ENCODE measurements at places on chromosomes 3 and 15.

GRCh38 chr15:25247407-25248038 lies 191.3 kb downstream of the UBE3A start:
- no peak for DNase-seq

DNA sequence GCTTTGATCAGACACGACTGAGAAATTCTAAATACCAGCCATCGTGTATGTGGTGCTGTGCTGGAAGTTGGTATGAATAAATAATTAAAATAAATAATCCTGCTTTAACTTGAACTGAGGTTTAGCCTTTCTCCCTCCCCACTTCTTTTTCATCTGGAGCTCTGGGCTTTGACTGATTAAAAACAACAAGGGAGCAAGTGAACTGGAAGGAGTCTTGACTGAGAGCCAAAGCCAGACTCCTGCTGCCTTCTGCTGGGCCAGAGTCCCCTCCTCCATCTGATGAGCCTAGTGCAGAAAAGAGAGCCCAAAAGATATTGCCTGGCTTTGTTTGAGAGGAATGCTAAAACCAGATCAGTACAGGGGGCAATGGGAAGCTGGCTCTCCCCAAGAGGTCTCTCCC lies 96.0 kb downstream of the CCNL1 start:
- no peak for DNase-seq

DNA sequence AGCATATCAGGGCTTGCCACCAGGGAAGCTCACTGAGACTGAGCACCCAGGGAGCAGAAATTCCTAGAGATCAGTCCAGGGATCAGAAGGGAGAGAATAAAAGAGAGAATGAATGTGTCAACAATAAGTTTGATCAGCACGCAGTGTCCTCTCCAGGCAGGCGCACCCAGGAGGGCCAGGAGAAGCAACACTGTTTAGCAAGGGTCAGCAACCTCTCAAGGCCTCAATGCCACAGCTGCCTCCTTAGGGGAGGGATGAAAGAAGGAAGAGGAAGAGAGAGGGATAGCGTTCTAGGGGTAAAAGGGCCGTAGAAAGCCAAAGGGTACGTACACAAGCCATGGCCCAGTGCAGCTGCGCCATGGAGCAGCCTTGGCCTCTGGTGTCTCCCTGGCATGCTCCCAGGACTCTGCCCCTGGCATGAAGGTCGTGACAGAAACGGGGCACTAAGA lies 399.8 kb downstream of the SHQ1 start:
- no peak for DNase-seq

GRCh38 chr3:46321461-46322104 lies 32.3 kb upstream of the CCR2 start:
- no peak for DNase-seq

DNA sequence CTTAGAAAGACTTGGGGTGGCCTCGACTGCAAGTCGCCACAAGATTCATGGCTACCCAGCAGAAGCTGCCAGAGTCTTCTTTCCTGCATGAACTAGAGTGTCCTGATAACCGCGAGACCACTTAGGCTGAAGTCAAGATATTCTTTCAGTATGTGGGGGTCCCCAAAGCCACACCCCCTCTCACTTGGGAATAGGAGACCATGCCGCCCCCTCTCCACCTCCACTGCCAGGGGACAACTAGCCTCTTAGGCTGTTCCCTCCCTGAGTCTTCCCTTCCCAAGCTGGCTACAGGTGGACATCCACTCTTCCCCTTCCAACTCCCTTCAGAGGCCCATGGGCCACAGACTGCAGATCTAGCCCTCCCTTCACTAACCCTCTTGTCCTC lies 1.3 kb upstream of the CCDC12 start:
- DNase-seq, result no peak

GRCh38 chr3:113783463-113783862 lies 36.6 kb downstream of the ATP6V1A start:
- peak; percentile 95 for DNase-seq

DNA sequence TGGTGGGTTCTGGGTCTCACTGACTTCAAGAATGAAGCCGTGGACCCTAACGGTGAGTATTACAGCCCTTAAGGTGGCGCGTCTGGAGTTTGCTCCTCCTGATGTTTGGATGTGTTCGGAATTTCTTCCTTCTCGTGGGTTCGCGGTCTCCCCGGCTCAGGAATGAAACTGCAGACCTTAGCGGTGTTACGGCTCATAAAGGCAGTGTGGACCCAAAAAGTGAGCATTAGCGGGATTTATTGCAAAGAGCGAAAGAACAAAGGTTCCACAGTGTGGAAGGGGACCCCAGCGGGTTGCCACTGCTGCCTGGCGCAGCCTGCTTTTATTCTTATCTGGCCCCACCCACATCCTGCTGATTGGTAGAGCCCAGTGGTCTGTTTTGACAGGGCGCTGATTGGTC lies 420.5 kb upstream of the BCHE start:
- no peak for DNase-seq

- DNase-seq, result no peak
Measured at GRCh38 chr3:46413951-46414350, 6.9 kb downstream of the CCRL2 start.

DNA sequence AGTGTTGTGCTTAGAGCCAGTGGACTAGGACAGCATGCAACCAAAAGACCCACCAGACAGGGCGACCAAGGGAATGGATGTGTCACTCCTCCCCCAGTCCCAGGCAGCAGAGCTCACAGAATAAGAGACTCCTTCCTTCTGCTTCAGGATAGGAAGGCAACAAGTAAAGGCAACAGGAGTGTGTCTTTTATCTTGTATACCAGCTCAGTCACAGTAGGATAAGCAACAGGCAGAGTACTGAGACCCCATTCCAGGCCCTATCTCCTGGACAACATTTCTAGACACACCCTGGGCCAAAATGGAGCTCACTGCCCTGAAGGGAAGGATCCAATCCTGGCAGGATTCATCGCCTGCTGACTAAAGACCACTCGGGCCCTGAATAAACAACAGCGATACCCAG lies 25.0 kb downstream of the PDCD10 start:
- DNase-seq, result no peak

DNA sequence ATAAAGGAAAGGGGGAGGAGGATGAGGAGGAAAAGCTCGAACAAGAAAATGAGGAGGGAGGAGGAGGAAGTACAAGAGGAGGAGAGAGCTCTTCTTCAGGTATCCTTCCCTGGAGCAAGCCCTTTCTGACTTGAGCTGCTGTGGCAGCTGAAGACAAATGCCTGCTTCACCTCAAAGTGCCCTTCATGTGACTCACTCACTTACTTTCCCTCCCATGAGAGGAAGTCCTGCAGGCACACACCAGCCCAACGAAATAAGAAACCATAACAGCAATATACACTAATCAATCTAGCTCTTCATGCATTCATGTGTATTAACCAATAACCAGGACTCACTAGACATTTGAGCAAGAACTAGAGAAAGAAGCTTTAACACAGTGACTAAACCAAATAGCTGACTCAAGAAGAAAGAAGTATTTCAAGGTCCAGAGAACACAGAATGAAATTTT lies 251.9 kb downstream of the IGSF11 start:
- no peak for DNase-seq

DNA sequence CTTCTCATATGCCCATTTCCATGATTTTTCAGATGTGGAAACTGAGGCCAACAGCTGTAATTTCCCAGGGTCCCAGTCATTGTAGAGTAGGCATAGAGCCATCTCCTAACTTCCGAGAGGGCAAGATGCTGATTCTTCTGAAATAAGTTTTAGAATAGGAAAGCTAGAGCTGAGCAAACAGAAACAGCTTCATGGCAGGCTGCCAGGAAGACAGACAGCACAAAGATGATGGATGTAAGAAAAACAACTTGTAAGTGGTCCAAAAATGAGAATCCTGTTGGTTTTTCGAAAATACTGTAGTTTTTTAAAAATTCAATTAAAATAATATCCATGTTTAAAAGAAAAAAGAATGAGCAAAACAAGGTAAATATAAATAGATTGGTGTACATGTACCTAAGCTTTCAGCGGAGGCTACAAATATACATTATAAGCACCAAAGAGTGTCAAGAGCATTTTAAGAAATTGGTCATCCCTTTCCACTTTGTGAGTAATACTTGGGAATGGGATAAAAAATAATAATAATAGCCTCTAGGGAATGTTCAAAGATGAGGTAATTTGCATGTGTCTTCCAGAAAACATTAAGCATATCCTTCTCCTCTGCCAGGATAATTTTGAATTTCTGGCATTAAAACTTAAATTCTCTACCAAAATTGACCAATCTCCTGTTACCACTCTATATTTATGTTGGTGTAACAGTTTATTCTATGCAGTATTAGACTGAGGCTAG lies 406.6 kb downstream of the MECOM start:
- DNase-seq, result no peak

DNA sequence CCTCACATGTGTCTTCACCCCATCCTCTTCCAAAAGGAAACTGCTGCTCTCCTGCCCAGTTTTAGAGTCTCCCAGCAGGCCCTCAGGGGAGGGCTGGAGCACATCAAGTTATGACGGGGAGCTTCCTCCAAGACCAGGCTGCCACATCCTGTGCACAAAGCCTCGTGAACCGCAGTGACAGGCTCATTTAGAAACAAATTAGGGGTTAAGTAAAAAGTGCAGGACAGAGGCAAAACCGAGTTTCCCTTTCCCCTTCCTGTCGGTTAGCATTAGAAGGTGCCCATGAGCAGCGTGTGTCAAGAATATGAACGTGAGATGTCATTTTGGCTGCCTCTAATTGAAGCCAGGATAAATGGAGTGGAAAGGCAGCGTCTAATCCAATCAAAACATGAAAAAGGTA lies 199.7 kb downstream of the ARRDC4 start:
- no peak for DNase-seq

GRCh38 chr15:73936181-73936580 lies 9.9 kb downstream of the LOXL1 start:
- no peak for DNase-seq

DNA sequence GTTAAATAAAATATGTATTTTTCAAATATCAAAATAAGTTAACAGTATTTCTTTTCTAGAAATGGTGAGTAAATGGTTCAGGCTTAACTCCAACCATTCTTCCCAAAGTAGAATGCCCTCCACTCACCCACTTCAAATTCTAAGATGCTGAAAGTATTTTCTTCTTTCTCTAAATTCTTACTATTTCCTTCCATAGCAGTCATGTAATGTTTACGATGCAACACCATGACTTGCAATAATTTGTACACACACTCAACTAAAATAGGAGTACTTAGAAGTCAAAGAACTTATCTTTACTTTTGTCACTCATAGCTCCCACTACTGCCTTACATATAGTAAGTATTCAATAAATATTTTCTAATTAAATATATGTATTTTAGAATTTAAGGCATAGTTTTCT lies 65.0 kb downstream of the AQR start:
- no peak for DNase-seq

DNA sequence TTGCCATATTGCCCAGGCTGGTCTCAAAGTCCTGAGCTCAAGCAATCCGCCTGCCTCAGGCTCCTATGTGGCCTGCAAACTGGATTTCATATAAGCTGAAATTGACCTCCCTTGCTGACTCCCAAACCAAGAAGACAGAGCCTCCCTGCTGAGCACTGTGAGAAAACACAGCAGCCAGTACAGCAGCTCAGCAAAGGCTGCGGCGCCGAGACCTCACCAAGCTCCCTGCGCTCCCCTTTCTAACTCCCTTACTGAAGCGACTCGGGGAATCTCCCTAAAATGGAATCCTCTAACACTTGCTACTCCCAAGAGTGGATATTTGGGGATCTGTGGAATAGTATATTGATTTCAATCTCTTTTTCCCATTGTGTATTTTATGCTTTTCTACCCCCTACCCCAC lies 34.6 kb downstream of the MUC20 start:
- no peak for DNase-seq

- DNase-seq, result no peak
Measured at GRCh38 chr15:90957031-90957790, 2.5 kb downstream of the RCCD1 start.

GRCh38 chr15:66593219-66593780 lies 27.5 kb upstream of the LCTL start:
- DNase-seq, result no peak

DNA sequence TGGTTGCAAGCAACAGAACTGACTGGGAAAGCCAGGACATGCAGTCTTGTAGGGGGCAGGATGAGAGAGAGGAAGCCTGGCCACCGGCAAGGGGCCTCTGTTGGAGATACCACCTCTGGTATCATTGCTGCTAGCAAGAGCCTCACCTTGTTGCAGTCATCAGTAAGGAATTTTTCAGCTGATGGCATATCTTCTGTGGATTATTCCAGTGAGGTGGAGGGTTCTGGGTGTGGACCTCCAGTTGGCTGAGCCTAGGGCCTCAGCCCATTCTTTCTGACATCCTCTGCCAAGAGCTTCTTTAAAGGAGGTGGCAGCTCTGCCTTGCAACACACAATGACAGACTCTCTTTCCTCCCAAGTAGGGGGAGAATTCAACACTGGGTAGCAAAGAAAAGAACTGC lies 128.9 kb downstream of the AQP9 start:
- no peak for DNase-seq

- DNase-seq, result no peak
Measured at GRCh38 chr3:72070005-72070404, 285.1 kb upstream of the PROK2 start.

- DNase-seq, result no peak
Measured at GRCh38 chr3:60461267-60461666, 790.0 kb downstream of the FHIT start.

GRCh38 chr3:132421832-132422231 lies 4.5 kb downstream of the DNAJC13 start:
- DNase-seq, result peak; percentile 36

DNA sequence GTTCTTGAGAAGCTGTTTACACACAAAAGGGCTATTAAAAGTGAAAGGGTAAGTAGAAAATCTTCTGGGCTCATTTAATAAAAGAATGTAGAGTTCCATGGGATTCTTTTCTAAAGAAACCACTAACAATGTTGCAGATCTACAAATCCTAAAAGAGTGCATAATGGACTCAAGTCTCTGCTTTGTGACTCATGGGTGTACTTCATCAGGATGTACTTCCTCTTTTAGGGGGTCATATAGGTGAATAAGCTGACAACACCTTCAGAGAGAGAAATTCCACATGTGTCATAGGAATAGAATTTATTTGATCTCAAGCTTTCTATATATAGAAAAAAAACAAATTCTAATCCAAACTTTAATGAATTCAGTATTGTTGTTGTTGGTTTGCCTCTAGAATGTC lies 355.5 kb downstream of the TIGIT start:
- no peak for DNase-seq

GRCh38 chr3:11273891-11274291 lies 1.7 kb downstream of the ATG7 start:
- no peak for DNase-seq

GRCh38 chr15:97909291-97909891 lies 51.1 kb upstream of the ARRDC4 start:
- DNase-seq, result peak; percentile 14

DNA sequence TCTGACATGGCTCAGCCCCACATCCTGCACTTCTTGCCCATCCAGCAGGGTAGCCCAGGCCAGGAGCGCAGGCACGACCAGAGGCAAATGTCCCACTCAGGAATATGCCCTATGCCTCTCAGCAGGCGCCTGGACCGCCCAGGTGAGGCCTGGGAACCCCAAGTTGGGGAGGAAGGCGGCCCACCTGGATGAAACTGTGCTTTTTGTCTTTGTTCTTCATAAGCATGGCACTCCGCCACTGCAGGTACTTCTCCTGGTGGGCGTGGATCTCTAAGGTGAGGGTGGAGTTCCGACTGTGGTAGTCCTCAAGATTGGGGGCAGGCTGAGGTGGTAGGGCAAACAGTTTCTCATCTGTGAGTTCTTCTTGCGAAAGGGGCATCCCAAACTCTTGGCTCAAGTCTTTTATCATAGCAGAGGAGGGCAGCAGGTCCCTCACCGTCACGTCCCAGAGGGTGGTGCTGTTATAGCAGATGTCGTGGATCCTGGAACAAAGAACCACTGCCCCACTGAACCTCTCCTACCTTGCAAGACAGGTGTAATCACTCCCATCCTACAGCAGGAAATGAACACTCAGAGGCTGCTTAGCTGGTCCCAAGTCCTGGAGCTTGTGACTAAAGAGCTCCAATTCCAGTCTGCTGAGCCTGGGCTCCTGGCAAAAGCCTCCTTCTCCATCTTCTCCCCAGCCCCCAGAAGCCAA lies 53.2 kb downstream of the ACAD9 start:
- DNase-seq, result no peak
